ENCODE measurements at places on chromosomes 11 and 22. TPM values are rescaled to one million over a fixed set of nuclear protein-coding genes. Genes with fewer than 3 reads are reported as not detected.
A peak's percentile ranks its signal among the peaks of the same experiment; 100 is the strongest.

The IGLL1 gene
- total RNA-seq, result not detected

GRCh38 chr11:34207487-34208180 is 102.2 kb downstream of the NAT10 start:
- H3K27me3 ChIP-seq, result no peaks in the 10 kb centered on the region
- no peaks in the 10 kb centered on the region for H3K36me3 ChIP-seq
- no peak overlapping the region for H3K4me3 ChIP-seq
- no peak for DNase-seq

- DNase-seq, result no peak
- H3K36me3 ChIP-seq, result no peaks in the 10 kb centered on the region
- no peak overlapping the region for H3K27ac ChIP-seq
- no peaks in the 10 kb centered on the region for H3K4me1 ChIP-seq
- H3K4me3 ChIP-seq, result no peak overlapping the region
These were observed 77.5 kb upstream of the PITPNB start for GRCh38 chr22:27996529-27996925.

- H3K36me3 ChIP-seq, result no peaks in the 10 kb centered on the region
- H3K27me3 ChIP-seq, result no peaks in the 10 kb centered on the region
These were observed 52.5 kb upstream of the CLDN5 start for GRCh38 chr22:19576460-19577421.

- no peak overlapping the region for H3K4me3 ChIP-seq
- H3K36me3 ChIP-seq, result no peaks in the 10 kb centered on the region
- no peak for DNase-seq
- no peaks in the 10 kb centered on the region for H3K27me3 ChIP-seq
These were observed 14.1 kb downstream of the IL10RA start for GRCh38 chr11:118000067-118000849.

DNA sequence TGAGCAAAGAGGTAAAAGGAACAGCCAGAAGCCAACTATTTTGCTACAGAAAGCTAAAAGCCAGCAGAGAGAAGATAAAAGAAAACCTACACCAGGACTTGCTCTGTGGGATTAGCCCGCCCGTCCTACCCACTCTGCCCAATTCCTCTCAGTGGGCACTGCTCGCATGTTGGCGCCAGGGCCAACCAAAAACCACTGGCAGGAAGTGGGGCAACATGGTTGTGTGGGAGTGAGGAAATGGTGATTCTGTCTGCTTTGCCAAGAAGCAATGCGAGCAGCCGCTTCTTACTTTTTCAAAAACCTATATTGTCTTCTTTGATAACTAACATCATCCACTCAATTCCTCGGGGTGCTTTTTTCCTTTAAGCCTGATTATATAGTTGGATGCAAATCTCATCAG is 14.2 kb upstream of the APOA1 start:
- H3K4me3 ChIP-seq, result no peak overlapping the region
- peaks cover 23% of the 10 kb centered on the region for H3K4me1 ChIP-seq
- no peak for DNase-seq
- H3K27ac ChIP-seq, result peak overlapping the region; percentile 76
- H3K27me3 ChIP-seq, result no peaks in the 10 kb centered on the region

The CYB5R2 gene
- total RNA-seq, result 7.5 TPM

DNA sequence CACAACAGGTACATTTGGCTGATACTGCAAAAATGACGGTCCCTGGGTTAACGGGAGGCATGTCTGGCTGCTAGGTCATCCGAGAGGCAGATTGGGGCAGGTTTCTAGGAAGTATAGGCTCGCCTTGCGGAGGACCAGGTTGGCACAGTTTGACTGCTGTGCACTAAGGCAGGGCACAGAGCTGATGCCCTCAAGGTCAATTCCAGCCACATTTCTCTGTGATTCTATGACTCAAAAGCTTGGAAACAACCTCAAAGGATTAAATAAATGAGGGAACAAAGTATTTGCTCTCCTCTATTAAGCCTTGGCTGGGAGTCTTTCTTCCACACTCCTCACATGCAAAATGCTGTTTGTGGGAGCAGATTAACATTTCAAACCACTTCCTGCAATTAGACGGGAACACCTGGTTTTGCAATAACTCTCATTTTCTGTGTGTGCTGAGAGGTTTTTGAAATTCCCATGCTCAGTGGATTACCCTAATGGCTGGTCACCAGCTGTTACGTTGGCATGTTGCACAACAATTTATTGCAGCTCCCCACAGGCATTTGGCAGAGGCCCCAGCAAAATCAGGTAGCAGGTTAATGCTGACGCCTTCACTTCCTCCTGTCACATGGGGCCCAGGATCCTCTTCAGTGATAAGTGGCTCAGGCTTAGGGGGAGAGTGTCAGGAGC is 61.0 kb upstream of the PLET1 start:
- H3K4me1 ChIP-seq, result peaks cover 8% of the 10 kb centered on the region
- no peaks in the 10 kb centered on the region for H3K36me3 ChIP-seq
- H3K4me3 ChIP-seq, result no peak overlapping the region
- H3K27me3 ChIP-seq, result no peaks in the 10 kb centered on the region

GRCh38 chr11:97033178-97033577 is 643.4 kb downstream of the JRKL start:
- DNase-seq, result no peak
- no peaks in the 10 kb centered on the region for H3K36me3 ChIP-seq
- no peak overlapping the region for H3K27ac ChIP-seq
- H3K4me3 ChIP-seq, result no peak overlapping the region
- H3K4me1 ChIP-seq, result no peaks in the 10 kb centered on the region

DNA sequence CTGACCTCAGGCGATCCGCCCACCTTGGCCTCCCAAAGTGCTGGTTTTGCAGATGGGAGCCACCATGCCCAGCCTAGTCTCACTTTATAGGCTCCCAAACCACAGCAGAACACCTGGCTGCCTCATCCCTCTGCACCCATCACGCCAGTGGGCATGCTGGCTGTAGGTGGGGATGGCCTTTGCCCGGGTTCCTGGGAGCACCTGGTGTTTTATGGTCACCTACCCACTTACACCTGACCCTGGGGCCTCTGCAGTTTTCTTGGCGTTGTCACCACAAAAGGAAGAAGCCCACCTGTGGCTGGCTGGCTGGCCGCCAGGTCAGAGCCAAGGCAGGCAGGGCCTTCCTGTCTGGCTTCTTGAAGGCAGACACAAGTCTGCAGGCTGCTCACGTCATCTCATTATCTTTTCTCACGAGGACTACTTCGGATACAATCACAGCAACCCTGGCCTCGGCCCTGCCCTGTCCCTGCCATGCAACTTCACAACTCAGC is 8.2 kb downstream of the RRP7A start:
- peaks cover 4% of the 10 kb centered on the region for H3K4me1 ChIP-seq
- H3K4me3 ChIP-seq, result no peak overlapping the region
- no peaks in the 10 kb centered on the region for H3K36me3 ChIP-seq
- H3K27ac ChIP-seq, result no peak overlapping the region

DNA sequence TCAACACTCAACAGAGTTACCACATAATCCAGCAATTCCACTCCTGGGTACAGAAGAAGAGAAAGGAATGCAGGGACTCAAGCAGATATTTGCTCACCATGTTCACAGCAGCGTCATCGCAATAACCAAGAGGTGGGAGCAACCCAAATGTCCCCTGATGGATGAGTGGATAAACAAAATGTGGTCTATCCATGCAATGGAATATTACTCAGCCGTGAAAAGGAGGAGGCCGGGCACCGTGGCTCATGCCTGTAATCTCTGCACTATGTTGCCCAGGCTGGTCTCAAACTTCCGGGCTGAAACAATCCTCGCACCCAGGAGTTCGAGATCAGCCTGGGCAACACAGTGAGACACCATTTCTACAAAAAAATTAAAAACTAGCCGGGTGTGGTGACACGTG is 131.7 kb downstream of the CTTN start:
- H3K4me1 ChIP-seq, result no peaks in the 10 kb centered on the region
- H3K36me3 ChIP-seq, result no peaks in the 10 kb centered on the region
- H3K4me3 ChIP-seq, result no peak overlapping the region
- DNase-seq, result no peak
- no peaks in the 10 kb centered on the region for H3K27me3 ChIP-seq

The SLC5A12 gene
- total RNA-seq, result 0.16 TPM

DNA sequence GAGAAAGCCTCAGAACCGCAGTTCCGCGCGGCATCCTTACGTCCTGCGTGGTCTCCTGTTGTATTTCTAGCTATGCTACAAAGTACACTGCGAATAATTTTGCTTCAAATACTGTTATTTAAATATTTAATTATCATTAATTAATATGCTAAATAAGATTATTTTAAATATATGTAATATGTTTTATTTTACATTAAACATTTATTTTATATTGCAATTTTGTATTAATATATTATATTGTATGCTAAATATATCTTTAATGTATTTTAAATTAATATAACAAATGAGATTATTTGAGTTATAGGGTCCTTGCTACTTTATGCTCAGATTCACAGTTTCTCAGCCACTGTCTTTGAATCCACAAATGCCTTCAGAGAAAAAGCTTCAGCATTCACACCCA is 436.7 kb downstream of the BRD1 start:
- no peaks in the 10 kb centered on the region for H3K36me3 ChIP-seq
- H3K27me3 ChIP-seq, result no peaks in the 10 kb centered on the region
- DNase-seq, result no peak

DNA sequence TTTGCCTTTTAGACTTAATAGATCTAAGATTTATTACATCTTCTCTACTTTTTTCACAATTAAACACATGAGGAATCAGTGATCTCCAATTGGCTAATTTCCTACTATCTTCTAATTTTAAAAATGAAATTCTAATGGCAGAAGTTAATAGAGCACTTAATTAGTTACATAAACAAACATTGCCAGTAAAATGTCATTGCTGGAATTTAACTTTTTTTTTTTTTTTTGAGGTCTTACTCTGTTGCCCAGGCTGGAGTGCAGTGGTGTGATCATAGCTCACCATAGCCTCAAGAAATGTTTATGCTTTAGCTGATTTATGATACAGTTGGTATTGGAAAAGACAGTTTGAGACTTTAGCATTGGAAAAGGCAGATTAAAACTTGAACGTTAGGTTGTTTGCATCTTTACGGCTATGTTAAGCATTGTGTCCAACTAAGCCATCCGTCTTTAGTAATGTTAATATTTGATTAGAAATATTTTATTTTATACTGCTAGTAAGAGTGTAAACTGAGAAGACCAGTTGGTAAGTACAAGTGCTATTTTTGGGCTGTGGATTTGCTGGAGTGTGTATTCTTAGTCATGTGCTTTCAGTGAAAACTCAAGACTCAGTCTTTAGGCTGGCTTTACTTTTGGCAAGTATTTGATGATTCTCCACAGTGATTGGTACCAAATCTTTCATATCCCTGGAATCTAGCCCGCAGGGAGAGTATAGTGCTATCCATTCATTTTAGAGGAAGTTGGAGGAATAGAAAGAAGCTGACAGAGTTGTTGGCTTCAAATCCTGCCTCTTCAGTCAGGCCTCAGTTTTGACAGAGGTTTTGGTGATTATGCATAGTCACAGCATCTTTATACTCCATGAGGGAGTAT is 4.5 kb downstream of the ANO5 start:
- no peak for DNase-seq
- H3K27me3 ChIP-seq, result no peaks in the 10 kb centered on the region
- H3K36me3 ChIP-seq, result no peaks in the 10 kb centered on the region

The ANO3 gene
- 0.12 TPM for total RNA-seq

- H3K4me3 ChIP-seq, result no peak overlapping the region
- no peak for DNase-seq
- no peaks in the 10 kb centered on the region for H3K27me3 ChIP-seq
These were observed 195.5 kb upstream of the CADM1 start for GRCh38 chr11:115699733-115700132.

- peaks cover 8% of the 10 kb centered on the region for H3K27me3 ChIP-seq
- no peaks in the 10 kb centered on the region for H3K36me3 ChIP-seq
- H3K4me3 ChIP-seq, result peak within 1 kb of the TSS; percentile 81
- peak within 1 kb of the TSS; percentile 55 for H3K27ac ChIP-seq
- DNase-seq, result peak; percentile 90
These were observed at the start of gene CDKN1C for GRCh38 chr11:2885678-2886081. Gene CDKN1C, minus strand, starts transcription at chr11:2885775. Its CDS starts 319 bp downstream, at chr11:2885456.

The PIWIL4 gene
- 6.7 TPM for total RNA-seq

The NEU3 gene
- total RNA-seq, result 8.1 TPM

GRCh38 chr11:110200836-110201235 is 95.6 kb downstream of the RDX start:
- H3K27ac ChIP-seq, result no peak overlapping the region
- H3K4me3 ChIP-seq, result no peak overlapping the region
- no peaks in the 10 kb centered on the region for H3K4me1 ChIP-seq
- no peaks in the 10 kb centered on the region for H3K27me3 ChIP-seq
- DNase-seq, result no peak

DNA sequence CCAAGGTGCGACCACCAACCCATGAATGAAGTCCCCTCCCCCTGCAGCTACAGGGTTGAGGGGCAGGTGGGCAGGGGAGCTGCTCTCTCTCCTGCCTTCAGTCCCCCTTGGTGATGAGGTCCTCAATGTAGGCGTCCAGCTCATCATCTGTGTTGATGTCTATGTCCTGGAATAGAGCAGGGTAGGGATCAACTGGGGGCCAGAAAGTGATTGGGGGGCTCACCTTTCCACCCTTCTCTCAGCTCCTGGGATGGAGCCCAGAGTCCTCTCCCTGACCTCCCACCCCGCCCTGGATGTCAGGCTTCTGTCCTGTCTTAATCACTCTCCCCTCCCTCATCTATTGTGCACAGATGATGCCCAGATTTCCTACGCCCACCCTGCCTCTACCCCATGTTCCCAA is 41.9 kb downstream of the MORC2 start:
- no peak overlapping the region for H3K27ac ChIP-seq
- no peak for DNase-seq
- H3K36me3 ChIP-seq, result peaks cover 4% of the 10 kb centered on the region
- H3K27me3 ChIP-seq, result no peaks in the 10 kb centered on the region

- no peaks in the 10 kb centered on the region for H3K27me3 ChIP-seq
- peaks cover 4% of the 10 kb centered on the region for H3K4me1 ChIP-seq
- H3K4me3 ChIP-seq, result no peak overlapping the region
- H3K27ac ChIP-seq, result no peak overlapping the region
- no peak for DNase-seq
- H3K36me3 ChIP-seq, result no peaks in the 10 kb centered on the region
These were observed 1.9 kb downstream of the SAC3D1 start for GRCh38 chr11:65042891-65043290.

DNA sequence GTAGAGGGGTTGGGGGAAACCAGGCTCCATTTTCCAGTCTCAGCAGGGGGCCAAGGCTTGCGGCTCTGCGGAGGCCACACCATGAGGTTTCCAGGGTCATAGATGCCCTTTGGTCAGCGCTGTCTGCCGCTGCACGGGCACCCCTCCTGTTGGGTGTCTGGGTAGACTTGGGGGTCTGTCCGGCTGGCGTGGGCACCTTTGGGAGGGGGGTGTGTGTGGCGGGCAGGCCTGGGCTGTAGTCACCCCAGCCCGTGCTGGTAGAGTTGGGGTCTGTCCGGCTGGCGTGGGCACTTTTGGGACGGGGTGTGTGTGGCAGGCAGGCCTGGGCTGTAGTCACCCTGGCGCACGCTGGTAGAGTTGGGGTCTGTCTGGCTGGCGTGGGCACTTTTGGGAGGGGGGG is 18.6 kb downstream of the LSP1 start:
- no peaks in the 10 kb centered on the region for H3K36me3 ChIP-seq
- peak overlapping the region; percentile 15 for H3K4me3 ChIP-seq
- no peak for DNase-seq
- H3K4me1 ChIP-seq, result no peaks in the 10 kb centered on the region
- peak overlapping the region; percentile 57 for H3K27ac ChIP-seq

GRCh38 chr11:129960216-129961214 is 42.1 kb downstream of the PRDM10 start:
- H3K27ac ChIP-seq, result no peak overlapping the region
- H3K27me3 ChIP-seq, result no peaks in the 10 kb centered on the region
- H3K4me3 ChIP-seq, result no peak overlapping the region
- no peaks in the 10 kb centered on the region for H3K36me3 ChIP-seq
- no peak for DNase-seq
- H3K4me1 ChIP-seq, result no peaks in the 10 kb centered on the region

The OR10D3 gene
- not detected for total RNA-seq

- no peaks in the 10 kb centered on the region for H3K36me3 ChIP-seq
- H3K27ac ChIP-seq, result peak overlapping the region; percentile 55
- H3K4me3 ChIP-seq, result no peak overlapping the region
- H3K4me1 ChIP-seq, result peaks cover 16% of the 10 kb centered on the region
- H3K27me3 ChIP-seq, result no peaks in the 10 kb centered on the region
These were observed 56.4 kb downstream of the TRAF6 start for GRCh38 chr11:36453678-36454077.
